Spinal cord (tissue), 10 donors: ENCODE measurements at places on chromosomes 11 and 22. TPM values are rescaled to one million over a fixed set of nuclear protein-coding genes. Genes with fewer than 3 reads are reported as not detected.

NRIP3 gene
- 9.9 TPM for total RNA-seq

CDON gene
- total RNA-seq = 33.0 TPM

FOLH1 gene
- total RNA-seq = 7.7 TPM

TLCD5 gene
- total RNA-seq = 16.9 TPM

F2 gene
- total RNA-seq = not detected

MS4A3 gene
- 29.5 TPM for total RNA-seq

MICALL1 gene
- 16.1 TPM for total RNA-seq

MYOD1 gene
- total RNA-seq = not detected

OR52I2 gene
- not detected for total RNA-seq

MFRP gene
- not detected for total RNA-seq

TUB gene
- 107 TPM for total RNA-seq

CLMP gene
- total RNA-seq = 33.8 TPM

ARHGAP42 gene
- total RNA-seq = 37.7 TPM

BCR gene
- 30.4 TPM for total RNA-seq

ANKK1 gene
- total RNA-seq = 0.88 TPM
